ENCODE measurements at places on chromosomes 16 and 17.

DNA sequence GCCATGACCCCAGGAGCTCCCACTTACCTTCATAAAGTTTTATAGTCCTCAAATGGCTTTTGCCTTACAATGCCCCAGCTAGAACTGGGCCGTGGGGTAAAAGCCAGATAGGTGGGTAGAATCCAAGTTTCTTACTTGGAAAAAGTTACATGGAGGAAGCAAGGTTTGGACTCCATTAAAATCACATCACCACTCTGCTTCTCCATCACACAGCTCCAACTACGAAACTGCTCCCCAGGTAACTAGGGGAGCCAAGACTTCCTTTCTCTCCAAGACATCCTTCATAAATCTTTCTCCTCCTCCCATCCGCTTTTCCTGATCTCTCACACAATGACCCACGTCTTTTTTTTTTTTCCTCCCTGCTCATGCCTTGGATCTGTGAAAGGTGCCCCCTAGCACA, 130.8 kb upstream of the RCVRN start:
- no peak for DNase-seq

DNA sequence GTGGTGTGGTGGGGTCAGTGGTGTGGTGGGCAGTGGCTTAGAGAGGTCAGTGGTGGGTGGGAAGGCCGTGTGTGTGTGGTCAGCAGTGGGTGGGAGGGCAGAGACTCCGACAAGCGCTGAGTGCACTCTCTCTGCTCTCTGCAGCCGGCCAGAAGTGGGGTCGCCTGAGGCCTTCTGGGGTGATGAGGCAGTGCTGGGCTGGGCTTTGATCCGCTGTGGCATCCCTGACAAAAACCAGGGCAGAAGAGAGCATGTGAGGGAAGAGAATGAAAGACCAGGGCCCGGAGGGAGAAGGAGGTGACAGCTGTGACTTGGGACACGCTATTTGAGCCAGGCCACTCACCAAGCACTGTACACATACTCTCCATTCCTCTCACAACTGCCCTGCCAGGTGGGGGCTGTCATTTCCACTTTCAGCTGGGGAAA, 50.8 kb downstream of the NKD1 start:
- no peak for DNase-seq

DNA sequence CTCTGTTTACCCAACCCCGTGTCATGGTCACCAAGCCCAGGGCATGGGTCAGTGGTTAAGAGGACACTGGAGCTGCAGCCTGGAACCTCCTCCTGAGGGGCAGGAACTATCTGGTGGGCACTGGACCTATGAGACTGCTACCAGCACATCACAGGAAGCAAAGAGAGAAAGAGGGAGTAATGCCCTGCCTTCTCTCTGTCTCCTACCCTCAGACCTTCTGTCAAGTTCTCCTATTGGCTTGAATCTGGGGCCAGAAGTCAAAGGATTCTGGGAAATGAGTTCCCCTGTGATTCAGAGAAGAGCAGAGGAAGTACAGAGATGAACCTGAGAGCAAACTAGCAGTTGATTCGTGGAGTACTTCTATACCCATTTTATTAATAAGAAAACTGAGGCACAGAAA, 123.0 kb upstream of the GNAO1 start:
- DNase-seq: no peak

DNA sequence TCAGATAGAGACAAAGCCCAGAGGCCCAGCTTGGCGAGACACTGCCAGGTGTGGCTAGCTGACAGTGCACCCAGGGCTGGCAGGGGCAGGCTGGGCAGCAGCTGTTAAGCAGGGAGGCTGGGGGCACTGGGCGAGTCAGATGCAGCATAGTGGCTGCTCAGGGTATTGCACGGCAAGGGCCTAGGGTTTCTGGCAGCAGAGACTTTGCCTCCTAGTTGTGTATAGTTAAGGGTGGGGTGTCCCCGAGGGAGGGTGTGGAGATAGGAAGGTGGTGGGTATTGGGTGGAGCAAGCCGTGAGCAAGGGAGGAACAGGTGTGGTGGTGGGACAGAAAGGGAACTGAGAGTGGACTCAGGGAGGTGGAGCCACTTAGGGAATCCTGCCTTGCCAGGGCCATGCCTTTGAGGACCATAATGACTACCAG, 66.0 kb downstream of the SMPD3 start:
- DNase-seq: no peak

GRCh38 chr17:2872282-2872681, 76.0 kb downstream of the RAP1GAP2 start:
- DNase-seq: no peak

DNA sequence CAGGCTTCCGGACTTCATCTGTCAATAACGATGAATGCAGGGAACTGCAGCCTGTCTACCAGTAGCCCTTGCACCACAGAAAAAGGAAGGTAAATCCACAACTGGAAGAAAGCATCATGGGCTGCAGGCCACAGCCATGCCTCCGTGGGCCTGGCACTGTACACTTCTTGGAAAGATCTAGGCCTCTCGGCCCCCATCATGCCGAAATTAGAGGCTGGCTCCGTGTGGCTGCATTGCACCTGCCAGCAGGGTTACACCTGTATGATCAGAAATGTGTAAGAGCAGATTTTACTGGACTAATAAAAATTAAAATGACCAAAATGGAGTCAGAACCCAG, 52.2 kb downstream of the SDK2 start:
- DNase-seq: no peak

DNA sequence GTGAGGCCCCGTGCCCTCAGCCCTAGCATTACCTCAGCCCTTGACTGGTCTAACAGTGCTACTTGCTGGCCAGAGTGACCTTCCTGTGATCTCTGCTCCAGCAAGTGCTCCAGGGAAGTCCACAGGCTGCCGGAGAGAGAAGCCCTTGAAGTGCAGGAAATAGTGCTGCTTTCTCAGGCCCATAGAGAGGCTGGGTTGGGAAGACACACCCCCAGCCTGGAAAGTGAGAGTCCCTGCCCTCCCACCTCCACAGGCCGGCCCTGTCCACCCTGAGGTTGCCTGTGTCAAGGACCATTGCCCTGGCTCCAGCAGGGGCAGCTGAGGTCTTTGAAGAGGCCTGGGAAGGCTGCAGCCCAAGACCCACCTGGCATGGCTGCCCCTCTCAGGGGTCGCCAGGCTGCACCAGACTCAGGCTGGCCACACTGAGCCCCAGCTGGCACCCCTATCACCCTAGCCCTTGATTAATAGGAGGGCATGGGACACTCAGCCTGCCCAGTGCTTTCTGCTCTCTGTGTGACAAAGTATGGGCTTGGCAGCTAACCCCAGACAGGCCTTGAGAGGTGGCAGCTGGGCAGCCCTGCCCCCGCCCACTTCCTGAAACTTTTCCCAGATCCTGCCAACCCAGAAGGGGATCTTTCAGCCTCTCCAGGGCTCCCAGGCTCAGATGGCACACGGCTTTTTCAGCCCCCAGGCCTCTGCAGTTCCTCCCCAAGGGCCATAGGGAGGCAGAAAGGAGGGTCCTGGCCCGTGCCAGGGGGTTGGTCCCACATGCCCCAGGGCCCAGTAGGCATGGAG, 21.7 kb downstream of the ATP6V0D1 start:
- DNase-seq: no peak

GRCh38 chr16:74760007-74760767, 14.4 kb downstream of the FA2H start:
- DNase-seq: no peak

DNA sequence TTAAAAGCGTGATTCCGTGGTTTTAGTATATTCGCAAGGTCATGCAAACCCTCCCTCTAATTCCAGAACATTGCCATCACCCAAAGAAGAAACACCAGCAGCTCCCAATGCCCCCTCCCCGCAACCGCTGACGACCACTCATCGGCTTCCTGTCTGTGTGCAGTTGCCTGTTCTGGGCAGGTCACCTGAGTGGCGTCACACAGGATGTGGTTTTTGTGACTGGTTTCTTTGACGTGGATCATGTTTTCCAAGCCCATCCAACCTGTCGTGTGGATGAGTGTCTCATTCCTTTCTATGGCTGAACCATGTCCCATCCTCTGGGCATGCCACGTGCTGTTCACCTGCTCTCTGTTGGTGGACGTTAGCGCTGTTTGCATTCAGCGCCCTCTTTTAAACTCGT, 8.2 kb upstream of the ATP2C2 start:
- no peak for DNase-seq

DNA sequence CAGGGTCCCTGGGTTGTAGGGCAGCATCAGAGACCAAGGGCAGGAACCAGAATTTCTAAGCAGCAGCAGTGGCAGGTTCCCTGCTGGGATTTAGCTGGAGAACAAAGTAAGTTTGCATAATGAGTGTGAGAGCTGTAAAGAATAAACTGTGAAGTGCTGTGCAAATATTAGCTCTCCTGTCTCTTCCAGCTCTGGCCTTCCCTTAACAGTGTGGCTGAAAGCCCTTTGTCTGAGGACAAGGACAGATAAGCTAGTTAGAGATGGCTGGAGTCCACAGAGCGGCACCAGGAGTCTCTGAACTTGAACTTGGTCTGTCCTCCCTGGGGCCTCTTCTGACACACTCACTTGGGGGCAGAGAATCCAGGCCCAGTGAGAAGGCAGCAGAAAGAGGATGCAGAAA, 98.2 kb upstream of the WSCD1 start:
- no peak for DNase-seq

- no peak for DNase-seq
Measured at GRCh38 chr16:20359997-20360396, 7.5 kb upstream of the UMOD start.

GRCh38 chr16:83136419-83136818, 509.6 kb downstream of the CDH13 start:
- DNase-seq: no peak

- no peak for DNase-seq
Measured at GRCh38 chr16:1182950-1183907, 30.3 kb downstream of the CACNA1H start.

GRCh38 chr16:84484579-84485254, 19.7 kb downstream of the MEAK7 start:
- no peak for DNase-seq

GRCh38 chr16:66326991-66327513, 39.4 kb upstream of the CDH5 start:
- DNase-seq: no peak

DNA sequence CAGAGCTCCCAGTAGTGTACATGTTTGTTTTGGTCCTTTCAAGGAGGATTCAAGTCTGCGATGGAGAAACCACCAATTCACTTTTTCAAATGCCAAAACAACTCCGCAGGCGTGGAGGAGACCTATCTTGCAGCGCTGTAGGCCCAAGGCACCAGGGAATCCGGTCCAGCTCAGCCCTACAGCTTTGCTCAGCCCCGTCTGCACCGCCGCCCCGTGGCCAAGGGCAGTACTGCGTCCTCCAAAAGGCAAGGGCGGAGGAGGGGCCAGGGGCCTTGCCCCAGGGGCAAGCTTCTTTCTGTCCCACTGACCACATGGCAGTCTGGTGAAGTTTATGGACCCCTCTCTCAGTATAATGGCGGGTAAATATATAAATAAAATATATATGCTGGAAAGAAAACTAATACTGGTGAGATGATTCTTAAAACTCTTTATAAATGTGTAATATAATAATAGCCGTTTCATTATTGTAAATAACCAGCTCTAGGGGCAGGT, 709 bp upstream of the CD300LG start:
- DNase-seq: no peak

GRCh38 chr17:5365831-5366230, 53.6 kb downstream of the NUP88 start:
- no peak for DNase-seq
